ENCODE measurements at places on chromosomes 11 and 22.

DNA sequence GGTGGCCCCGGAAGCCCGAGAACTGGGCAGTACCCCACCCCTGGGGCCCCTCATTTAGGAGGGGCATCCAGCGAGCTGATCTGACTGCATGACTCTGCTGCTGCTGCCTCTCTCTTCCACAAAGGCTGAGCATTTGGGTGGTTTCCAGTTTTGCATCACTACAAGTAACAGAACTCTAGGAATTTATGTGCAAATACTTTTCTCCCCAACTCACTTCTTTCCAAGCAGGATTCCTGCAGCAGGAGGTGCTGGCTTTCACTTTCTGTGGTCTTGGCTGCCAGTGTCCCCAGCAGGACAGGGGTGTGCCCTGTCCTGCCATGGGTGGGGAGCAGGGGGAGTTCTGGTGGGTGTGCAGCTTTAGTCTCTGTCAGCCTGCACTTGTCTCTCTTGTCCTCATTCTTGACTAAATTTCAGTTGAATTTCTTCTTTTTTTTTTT, 21.2 kb downstream of the UPB1 start:
- DNase-seq, result no peak

- peak; percentile 28 for DNase-seq
These were observed 10.4 kb downstream of the SPATA19 start for GRCh38 chr11:133834682-133835592.

- DNase-seq, result no peak
These were observed 5.6 kb upstream of the PRG2 start for GRCh38 chr11:57395905-57396623.

DNA sequence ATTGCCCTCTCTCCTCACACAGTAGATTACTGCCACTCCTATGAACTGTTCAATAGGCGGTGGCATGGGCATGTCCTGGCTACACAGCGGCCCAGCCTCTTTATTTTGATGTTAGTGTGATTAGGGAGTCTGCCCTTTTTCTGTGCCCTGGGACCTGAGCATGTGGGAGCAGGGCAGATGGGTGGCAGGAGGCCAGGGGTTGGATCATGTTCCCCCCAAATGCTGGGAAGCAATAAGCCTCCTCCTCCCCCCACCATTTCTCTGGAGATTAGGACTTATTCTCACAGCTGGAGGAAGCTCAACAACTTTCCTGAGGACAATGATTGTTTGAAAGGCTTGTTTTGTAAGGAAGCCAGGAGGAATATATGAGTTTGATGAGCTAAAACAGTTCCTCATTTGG, 848 bp downstream of the HEPN1 start:
- peak; percentile 25 for DNase-seq

- DNase-seq, result no peak
These were observed 77.5 kb upstream of the PHOX2A start for GRCh38 chr11:72321381-72321996.

GRCh38 chr11:40281052-40281580, 1178.3 kb downstream of the LRRC4C start:
- DNase-seq, result no peak

DNA sequence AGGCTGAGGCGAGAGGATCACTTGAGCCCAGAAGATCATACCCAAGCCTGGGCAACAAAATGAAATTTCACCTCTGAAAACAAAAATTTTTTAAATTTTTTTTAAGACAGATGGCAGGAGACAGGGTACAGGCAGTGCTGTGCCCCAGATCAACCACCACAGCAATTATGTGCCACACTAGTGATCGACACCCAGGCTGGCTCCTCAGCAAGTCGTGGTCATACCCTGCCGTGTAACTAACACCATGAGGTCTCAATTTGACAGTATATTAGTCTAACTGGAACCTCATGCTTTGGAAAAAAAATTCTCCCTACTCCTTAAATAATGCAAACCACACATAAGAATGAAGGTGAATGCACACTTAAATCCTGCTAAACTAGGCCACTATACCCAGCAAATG, 8.3 kb downstream of the SF3A1 start:
- DNase-seq, result no peak

DNA sequence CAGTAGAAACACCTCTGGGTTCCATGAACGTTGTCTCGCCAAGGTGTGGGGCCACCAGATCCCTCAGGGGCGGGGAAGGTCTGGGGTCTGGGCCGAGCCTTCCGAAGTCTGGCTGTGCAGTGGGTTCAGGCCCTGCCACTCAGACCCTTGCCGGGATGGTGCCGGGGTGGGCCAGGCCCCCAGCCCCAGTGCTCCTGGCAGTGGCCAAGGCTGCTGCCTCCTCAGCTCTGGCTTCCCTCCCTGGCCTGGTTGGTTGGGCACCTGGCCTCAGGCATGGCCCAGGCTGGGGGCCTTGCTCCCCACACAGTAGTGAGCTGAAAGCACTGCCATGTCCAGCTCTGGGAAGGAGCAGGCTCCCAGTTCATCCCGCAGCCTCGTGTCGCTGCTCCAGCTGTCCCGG, 48.2 kb upstream of the PPARA start:
- DNase-seq, result no peak
